ENCODE measurements at places on chromosomes 16 and 17.

GRCh38 chr17:58344791-58345157, 7.2 kb downstream of the SUPT4H1 start:
- DNase-seq = no peak

DNA sequence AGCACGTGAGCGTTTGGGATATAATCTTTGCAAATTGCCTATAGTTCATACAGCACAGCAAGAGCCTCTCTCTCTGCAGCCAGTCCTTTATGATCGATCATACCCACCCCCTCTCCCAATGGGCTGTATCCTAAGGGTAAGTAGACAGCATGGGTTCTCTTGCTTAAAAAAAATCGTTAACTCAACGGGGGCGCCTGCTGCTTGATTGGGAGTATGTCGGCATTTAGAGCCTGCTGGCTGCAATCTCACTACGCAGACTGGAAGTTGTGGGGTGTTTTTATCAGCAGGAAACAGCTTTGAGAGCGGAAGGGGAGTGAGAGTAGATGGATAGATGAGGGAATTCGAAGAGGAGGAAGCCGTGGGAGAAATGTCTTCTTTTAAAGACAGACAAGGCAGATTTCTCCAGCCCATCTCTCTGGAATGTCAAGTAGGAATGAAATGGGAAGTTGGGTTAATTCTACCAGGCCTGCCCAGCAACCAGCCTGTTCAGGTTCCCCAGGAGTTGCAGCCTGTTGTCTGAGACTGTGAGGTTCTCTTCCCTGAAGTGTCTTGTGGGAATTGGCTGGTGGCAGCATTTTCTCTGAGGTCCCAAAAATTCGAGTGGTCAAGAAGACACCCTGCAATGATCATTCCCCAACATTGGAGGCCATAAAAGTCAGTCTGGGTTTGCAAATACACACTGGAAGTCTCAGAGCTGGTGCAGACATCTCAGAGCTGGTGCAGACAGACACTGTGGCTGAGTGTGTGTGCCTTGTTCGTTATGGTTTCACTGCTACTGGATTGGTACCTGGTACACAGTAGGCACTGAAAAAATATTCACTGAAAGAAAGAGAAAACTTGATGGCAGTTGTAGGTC, 65.6 kb downstream of the PRKCB start:
- DNase-seq = no peak

DNA sequence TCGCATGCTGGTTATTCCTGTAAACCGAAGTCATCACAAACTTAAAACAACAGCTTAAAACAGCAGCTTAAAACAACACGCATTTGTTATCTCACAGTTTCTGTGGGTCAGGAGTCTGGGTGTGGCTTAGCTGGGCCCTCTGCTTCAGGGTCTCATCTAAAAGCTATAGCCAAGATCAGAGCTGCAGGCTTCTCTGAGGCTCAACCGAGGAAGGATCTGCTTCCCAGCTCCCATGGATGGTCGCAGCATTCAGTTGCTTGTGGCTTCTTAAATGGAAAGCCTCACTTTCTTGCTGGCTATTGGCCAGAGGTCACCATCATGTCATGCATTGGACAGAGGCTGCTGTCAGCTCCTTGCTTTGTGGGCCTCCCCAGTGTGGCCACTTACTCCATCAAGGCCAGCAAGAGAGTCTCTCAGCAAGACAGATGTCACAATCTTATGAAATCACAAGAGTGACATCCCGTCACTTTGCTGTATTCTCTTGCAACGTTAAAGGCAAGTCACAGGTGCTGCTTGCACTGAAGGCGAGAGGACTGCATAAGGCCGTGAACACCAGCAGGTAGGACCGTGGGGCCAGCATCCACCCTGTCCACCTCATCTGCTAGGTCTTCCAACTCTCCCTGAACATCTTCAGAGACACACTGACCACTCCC, 117.9 kb upstream of the TNRC6C start:
- DNase-seq = no peak

- no peak for DNase-seq
These were observed 228.7 kb downstream of the CDH13 start for GRCh38 chr16:82855471-82855870.

DNA sequence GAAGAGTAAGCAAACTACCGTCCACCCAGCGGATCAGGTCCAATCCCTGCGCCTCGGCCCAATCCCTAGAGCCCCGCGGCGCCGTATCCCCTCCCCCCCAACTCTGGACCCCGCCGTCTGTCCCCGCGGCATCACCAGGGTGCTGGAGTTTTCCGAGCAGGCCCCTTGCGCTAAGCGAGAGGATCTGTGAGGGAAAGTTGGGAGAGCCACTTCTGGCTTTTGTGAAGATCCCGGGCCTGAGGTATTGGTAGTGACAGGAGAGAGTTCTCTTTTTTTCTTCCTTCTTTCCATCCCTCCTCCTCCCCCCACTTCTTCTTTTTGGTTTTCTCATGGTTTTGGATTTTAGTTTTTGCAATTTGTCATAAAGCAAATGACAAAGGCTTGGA, 3.5 kb upstream of the DLX4 start:
- no peak for DNase-seq

GRCh38 chr16:51019617-51020016, 131.5 kb downstream of the SALL1 start:
- no peak for DNase-seq

GRCh38 chr17:75109046-75109406, 743 bp upstream of the ARMC7 start:
- no peak for DNase-seq

DNA sequence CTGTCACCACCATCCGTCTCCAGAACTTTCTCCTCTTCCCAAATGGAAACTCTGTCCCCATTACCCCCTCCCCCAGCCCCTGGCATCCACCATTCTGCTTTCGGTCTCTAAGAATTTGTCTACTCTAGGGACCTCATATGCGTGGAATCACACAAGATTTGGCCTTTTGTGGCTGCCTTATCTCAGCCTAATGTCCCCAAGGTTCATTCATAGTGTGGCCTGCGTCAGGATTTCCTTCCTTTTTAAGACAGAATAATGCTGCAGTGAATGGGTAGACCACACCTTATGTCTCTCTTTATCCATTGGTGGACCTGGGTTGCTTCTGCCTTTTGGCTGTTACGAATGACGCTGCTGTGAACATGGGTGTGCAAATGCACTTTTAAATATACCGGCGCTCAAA, 139.7 kb upstream of the PLCG2 start:
- no peak for DNase-seq

- DNase-seq = no peak
These were observed 30.3 kb downstream of the DBNDD1 start for GRCh38 chr16:89988951-89989350.

DNA sequence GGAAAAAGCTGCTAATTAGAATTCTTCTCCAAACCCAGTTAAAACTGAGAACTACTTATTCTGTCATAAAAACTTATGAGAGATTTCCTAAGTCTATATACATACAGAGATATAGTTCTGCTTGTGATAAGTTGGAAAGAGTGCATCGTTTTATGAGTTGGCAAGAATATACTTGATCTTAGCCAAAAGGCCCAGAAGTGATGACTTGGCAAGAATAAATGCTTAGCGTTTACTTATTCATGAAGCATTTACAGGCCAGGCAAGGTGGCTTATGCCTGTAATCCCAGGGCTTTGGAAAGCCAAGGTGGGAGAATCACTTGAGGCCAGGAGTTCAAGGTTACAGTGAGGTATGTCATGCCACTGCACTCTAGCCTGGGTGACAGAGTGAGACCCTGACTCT, 81.7 kb downstream of the CYB561 start:
- no peak for DNase-seq

DNA sequence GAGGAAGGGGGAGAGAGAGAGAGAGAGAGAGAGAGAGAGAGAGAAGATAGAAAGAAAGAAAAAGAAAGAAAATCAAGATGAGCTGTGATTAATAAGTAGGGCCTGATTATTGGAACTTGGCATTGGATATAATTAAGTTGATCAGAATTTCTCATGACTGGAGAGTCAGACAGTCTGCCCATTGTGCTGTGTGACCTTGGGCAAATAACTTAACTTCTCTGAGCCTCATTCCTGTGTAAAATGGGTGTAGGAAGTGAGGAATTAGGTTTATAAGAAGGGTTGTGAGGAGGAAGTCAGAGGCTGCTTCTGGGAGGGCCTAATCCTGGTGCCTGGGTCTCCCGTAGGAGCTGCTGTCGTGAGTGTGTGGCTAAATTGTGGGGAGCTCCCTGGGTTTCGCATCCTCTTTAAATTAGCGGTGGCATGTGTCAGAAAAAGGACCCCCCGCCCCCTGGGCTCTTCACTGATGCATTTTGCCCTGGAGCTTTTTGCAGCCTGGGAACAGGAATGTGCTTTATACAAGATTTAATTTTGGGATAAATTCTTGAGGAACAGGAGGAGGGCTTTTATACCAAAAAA, 76.0 kb downstream of the CMIP start:
- no peak for DNase-seq

- no peak for DNase-seq
These were observed 16.8 kb upstream of the ENGASE start for GRCh38 chr17:79057737-79058385.

DNA sequence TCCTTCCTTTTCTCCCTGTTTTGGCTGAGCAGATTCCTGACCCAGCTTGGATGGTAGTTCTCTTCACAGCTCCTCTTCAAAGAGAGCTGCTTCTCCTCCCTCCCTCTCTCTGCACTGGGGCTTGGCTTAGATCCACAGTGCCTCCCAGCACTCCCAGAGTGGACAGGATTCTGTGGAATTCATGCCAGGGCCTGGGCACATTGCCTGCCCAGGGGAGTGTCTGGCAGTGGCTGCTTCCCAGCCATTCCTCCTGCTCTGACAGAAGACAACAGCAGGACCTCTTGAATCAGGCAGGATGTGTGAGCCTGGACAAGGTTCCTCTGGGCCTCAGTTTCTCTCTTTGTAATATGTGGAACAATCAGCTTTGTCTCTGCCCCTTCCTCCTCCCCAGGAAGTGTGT, 4.5 kb upstream of the MMP28 start:
- DNase-seq = no peak

DNA sequence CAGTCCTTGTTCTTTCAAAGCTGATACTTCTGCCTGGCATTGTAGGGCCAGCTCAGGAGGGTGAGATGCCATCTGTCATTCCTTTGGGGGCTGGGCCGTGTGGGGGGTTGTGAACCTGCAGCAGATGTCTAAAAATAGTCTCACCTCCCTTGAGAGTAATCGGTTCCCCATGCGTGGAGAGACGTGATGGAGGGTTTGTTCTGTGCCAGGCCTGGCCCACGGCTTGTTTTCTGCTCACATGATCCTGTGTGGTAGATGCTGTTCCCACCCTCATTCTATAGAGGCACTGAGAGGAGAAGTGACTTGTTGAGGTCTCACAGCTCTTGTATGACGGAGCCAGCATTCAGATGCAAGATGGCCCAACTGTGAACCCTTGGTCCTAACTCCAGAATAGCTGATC, 4.6 kb downstream of the IRF8 start:
- DNase-seq = no peak

DNA sequence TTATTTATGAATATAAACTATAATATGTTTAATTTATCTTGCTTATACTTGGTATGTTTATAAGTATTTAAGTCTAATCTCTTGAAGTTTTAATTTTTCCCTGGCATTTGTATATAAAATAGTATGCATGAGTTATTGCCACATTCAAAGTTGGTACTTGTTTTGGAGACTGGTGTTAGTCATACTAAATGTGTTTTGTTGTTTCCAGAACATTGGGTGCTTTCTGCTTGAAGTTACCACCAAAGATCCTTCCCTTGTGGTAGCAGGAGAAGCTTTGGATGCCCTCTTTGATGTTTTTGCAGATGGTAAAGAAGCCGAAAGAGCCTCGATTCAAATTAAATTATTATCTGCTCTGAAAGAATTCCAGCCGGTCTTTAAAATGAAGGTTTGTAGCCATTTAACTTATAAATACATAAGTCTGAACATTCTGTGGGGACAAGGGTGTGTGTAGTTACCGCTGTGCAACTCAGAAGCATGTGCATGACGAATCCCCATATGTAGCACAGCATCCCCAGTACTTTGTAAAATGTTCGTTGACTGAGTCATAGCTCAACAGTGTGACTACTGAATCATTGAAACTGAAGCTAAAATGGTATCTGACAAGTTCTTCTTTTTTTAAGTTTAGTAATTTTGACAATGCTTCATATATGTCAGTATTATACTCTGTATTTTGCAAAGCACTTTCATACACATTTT, 36.4 kb downstream of the HEATR3 start:
- peak; percentile 81 for DNase-seq

- no peak for DNase-seq
These were observed 5.4 kb downstream of the VASN start for GRCh38 chr16:4376893-4377572.

GRCh38 chr17:50468304-50469207, at the start of gene CHAD:
CHAD (minus strand) TSS chr17:50468880; CDS start chr17:50468813, 67 bp downstream.
- no peak for DNase-seq

DNA sequence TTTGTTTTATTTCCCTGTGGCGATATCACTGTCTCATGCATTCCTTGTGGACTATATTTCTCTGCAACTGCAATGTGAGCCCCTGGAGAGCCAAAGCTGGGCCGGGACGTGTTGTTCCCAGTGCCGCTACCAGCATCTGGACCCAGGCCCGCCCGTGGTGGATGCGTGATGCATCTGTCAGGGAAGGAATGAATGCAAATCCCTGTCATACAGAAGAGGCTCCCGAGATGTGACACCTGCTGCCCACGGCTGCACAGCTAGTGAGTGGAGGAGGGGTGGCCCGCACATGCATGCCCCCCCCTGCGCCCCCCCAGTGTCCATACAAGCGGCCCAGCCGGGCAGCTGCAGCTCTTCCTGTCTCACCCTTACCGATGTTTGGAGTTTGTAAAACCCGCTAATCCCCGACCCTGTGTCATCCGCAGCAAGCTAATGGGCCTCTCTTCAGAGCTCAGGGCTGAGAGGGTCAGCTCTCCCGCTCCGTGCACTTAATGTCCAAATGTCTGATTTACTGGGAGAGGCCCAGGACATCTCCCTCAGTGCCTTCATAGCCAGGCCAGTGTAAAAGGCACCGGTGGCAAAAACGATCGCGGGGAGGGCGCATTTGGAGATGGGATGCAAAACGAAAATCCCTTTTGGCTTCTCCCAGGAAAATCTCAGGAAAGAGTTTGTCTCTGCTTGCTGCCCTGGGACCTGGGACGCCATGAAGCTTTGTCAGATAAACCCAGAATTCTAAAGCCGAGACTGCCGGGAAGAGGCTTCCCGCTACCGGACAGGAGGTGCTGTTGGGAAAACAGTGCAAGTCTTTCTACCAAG, 91.8 kb downstream of the FOXL1 start:
- no peak for DNase-seq

DNA sequence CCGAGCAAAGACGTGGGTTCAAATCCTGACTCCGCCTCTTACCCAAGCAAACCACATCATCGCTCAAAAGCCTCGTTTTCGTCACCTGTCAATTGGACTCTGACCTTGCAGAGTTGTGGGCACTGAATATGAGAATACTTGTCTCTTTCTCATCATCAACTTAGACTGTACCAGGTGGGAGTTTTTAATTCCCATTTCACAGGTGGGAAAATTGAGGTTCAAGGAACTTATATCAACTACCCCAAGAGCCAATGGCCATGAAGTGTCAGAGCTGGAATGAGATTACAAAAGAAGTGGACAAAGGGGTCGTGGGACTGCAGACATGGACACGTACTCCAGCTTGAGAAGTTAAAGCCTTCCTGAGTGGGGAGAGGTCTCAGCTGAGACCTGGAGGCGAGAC, 10.8 kb downstream of the TMEM114 start:
- DNase-seq = no peak

DNA sequence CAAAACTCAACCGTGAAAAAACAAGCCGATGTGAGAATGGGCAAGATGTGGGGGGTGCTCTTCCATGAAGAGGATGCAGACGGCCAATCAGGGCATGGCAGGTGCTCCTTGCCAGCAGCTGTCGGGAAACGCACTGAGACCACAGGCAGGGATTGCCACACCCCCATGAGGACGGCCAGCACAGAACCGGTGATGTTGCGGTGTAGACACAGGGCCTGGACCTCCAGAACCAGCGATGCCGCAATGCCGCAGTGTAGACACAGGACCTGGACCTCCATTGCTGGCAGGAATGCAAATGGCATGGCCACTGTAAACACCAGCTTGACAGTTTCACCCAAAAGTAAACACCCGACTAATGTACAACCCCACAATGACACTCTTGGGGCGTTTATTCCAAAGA, 164.9 kb downstream of the BANP start:
- no peak for DNase-seq
